PC-9 (cell line): ENCODE measurements at places on chromosomes 7 and 10. TPM values are rescaled to one million over a fixed set of nuclear protein-coding genes. Genes with fewer than 3 reads are reported as not detected.

GRCh38 chr10:131047501-131047900 is 264.0 kb downstream of the TCERG1L start:
- H3K27me3 ChIP-seq: peaks cover 6% of the 10 kb centered on the region; the same call in 1 of the 2 replicates
- DNase-seq: no peak
- no peaks in the 10 kb centered on the region for H3K36me3 ChIP-seq
- H3K4me1 ChIP-seq: no peaks in the 10 kb centered on the region
- no peak overlapping the region for H3K27ac ChIP-seq

- no peak overlapping the region for H3K4me3 ChIP-seq
- H3K27ac ChIP-seq: no peak overlapping the region
- H3K36me3 ChIP-seq: no peaks in the 10 kb centered on the region
- no peaks in the 10 kb centered on the region for H3K27me3 ChIP-seq
Measured at GRCh38 chr10:90227786-90228185, 526.4 kb downstream of the KIF20B start.

DNA sequence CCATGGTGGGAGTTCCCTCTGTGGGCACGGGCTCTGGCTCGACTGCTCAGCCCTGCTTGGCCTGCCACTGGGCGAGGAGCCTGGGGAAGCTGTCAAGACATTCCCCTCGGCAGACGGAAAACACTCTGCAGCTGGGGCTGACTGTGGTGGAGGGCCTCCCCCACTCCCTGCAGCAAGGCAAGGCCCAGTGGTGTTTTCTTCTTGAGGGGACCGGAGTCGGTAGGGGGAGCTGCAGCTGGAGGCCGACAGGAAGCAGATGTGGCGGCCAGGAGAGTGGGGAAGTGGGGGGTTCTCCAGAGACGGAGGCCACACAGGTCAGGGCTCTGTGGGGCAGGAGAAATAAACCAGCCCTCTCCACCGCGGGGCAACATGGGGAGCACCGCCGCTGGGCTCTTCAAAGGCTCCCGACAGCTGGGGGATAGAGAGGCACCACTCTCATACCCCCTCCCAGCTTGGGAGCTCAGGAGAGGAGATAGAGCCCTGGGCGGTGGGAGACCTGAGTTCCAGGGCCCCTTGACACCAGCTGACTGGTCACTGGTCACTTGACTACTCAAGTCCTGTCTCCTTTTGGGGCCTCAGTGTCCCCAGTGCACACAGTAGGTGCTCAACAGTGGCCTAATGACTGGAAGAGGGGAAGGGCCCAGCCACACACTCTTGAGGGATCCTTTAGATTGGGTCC is 43.4 kb downstream of the PPIF start:
- H3K27me3 ChIP-seq: no peaks in the 10 kb centered on the region
- no peak overlapping the region for H3K27ac ChIP-seq
- no peak for DNase-seq
- no peak overlapping the region for H3K4me3 ChIP-seq
- no peaks in the 10 kb centered on the region for H3K36me3 ChIP-seq

DNA sequence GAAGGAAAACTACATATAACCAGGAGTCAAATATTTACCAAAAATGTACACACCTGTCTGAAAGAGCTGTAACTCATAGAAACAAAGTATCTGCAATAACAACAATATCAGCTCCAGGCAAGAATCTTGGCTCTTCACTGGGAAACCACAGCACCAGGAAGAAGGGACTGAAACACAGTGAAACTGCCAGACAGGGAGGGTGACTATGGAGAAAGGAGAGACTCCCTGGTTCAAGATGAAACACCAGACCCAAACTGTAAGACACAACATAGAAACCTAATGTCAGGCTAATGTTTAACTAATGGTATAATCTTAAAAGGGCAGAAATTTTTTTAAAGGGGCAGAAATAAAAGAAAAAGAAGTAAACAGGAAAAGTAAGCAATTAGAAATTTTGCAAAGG is 11.5 kb upstream of the TAS2R39 start:
- H3K27me3 ChIP-seq: no peaks in the 10 kb centered on the region
- no peaks in the 10 kb centered on the region for H3K36me3 ChIP-seq
- peak; percentile 47 for DNase-seq
- peaks cover 16% of the 10 kb centered on the region for H3K4me1 ChIP-seq

DNA sequence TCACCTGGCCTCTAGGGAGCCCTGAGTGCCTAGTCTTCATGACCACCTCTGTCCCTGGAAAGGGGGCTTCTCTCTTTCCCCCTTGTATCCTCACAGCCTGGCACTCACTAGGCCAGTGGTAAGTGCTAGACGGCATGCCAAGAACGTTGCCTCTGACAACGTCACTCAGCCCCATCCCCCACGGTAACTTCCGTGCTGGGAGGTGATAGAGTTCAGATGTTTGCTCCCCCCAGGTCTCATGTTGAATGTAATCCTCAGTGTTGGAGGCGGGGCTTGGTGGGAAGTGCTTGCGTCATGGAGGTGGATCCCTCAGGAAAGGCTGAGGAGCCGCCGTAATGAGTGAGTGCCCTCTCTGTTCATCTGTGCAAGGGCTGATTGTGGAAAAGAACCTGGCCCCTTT is 343.3 kb upstream of the MKI67 start:
- peaks cover 9% of the 10 kb centered on the region for H3K27me3 ChIP-seq
- no peaks in the 10 kb centered on the region for H3K36me3 ChIP-seq
- no peaks in the 10 kb centered on the region for H3K4me1 ChIP-seq
- no peak overlapping the region for H3K4me3 ChIP-seq
- DNase-seq: no peak
- no peak overlapping the region for H3K27ac ChIP-seq

DNA sequence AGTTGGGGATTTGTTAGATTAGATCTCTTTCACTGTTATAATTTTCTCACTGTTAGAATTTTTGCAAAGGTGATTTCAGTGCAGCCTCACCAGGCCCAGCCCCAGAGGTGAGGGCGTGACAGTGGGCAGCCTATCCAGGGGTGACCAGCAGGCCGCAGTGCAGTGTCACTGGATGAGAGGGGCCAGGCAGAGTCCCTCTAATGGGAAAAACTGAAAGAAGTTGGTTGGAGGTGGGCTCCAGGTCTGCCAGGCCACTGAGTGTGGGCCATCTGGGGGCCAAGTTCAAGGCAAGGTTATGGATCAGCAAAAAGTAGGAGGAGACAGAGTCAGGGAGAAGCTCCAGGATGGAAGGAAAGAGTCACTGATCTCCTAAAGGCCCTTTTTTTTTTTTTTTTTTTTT is 90.5 kb upstream of the SDK1 start:
- DNase-seq: no peak
- no peaks in the 10 kb centered on the region for H3K27me3 ChIP-seq
- no peak overlapping the region for H3K27ac ChIP-seq
- no peak overlapping the region for H3K4me3 ChIP-seq
- H3K4me1 ChIP-seq: peaks cover 13% of the 10 kb centered on the region

DNA sequence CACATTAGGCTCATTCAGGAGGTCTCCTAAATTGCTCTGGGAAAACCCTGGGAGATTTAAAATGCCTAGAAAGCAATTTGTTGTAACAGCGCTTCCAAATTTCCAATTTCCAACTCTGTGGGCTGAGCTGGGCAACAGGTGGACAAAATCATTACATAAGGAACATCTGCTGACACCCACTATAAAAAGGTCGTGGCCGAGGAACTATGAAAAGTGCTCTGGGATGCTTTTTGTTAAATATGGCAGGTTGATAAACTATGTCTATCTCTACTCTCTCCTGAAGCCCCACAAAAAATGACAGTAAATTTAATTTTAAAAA is 45.1 kb downstream of the ATXN7L1 start:
- no peaks in the 10 kb centered on the region for H3K36me3 ChIP-seq
- peak overlapping the region; percentile 35 for H3K27ac ChIP-seq
- no peak for DNase-seq
- no peak overlapping the region for H3K4me3 ChIP-seq
- H3K27me3 ChIP-seq: no peaks in the 10 kb centered on the region

- H3K4me3 ChIP-seq: no peak overlapping the region
- 0 out of 2 replicates have a peak, but pooled peaks cover 9% of the 10 kb centered on the region for H3K27me3 ChIP-seq
- H3K4me1 ChIP-seq: no peaks in the 10 kb centered on the region
- no peaks in the 10 kb centered on the region for H3K36me3 ChIP-seq
- DNase-seq: no peak
- no peak overlapping the region for H3K27ac ChIP-seq
Measured at GRCh38 chr7:37494926-37495325, 46.3 kb upstream of the ELMO1 start.

PPP1R9A gene
- 11.5 and 11.9 TPM in 2 replicates for total RNA-seq

TBATA gene
- not detected in 2 replicates for total RNA-seq
